ENCODE measurements at places on chromosomes 12 and 14. TPM values are rescaled to one million over a fixed set of nuclear protein-coding genes. Genes with fewer than 3 reads are reported as not detected.

DNA sequence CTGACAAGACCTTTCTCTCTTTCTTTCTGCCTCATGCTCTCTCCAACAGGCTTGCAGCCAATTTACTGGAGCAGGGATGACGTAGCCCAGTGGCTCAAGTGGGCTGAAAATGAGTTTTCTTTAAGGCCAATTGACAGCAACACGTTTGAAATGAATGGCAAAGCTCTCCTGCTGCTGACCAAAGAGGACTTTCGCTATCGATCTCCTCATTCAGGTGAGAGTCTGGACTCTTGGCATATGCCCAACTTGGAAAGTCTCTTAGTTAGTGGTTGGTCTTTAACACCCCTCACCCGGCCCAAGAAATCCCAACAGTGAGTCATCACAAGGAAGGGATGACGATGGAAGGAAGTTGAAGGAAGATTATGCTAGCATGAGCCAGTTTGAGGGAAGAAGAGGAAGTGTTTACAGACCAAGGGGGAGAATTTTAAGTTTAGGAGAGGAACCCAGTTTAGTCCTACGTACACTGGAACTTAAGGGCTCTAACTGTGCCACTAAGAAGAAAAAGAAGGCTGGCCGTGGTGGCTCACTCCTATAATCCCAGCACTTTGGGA, 189.7 kb downstream of the ETV6 start:
- DNase-seq, result no peak

GRCh38 chr12:55729819-55730818, 1.3 kb upstream of the CD63 start:
- peak; percentile 41 for DNase-seq

Gene BATF
- total RNA-seq, result 46.2 TPM

Gene EGLN3
- 1.7 TPM for total RNA-seq

Gene BRI3BP
- 32.8 TPM for total RNA-seq

DNA sequence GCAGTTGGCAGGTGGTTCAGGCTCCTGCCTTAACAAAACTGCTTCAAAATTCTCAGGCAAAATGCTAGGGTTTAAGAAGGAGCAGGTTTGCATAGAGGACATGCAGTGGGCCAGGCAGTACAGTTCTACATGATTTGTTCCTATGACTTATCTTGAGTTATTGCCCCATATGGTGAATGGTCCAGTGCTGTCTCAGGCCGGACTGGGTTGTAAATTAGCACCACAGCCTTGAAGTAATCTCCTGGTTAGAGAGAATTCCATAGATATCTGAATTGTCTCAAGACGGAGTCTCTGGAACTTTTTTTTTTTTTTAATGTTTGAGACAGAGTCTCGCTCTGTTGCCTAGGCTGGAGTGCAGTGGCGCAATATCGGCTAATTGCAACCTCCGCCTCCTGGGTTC, 11.8 kb upstream of the PRPF39 start:
- no peak for DNase-seq

- DNase-seq, result peak; percentile 37
Measured at GRCh38 chr14:74085047-74085637, 386 bp downstream of the LIN52 start.

DNA sequence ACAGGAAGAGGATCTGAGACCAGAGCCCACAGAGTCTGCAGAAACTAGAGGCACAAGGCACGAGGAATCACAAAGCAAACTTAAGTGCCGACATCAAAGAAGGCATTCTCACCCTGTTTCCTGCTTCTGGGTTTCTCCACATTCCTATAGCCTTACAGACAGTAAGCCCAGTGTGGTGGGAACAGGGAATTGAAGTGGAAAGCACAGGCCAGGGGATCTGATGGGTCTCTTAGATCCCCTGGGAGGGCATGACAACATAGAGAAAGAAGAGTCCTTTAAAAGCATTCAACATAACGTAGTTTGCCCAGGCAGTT, 75.6 kb upstream of the FRMD6 start:
- DNase-seq, result no peak

GRCh38 chr14:88269806-88270420, 53.2 kb downstream of the KCNK10 start:
- DNase-seq, result no peak

Gene ADAM20
- total RNA-seq, result 0.12 TPM

GRCh38 chr12:72256725-72257124, 15.4 kb upstream of the TRHDE start:
- DNase-seq, result no peak

DNA sequence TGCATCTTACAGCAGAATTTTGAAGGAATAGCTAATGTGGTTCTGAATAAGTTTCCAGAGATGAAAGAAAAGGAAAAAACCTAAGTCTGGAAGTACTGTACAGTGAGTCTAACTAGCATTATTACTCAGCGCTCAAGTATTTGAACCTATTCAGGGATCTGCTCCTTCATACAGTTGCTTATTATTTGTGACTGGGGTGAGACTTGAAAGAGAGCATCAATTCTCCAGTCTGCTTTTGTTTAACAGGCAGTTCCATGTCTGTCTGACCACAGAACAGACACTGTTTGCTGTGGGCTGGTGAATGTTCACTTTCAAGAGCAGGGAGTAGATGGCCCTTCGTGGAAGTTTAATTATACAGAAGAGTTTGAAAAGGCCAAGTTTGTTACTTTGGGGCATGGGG, 9.3 kb downstream of the ETV6 start:
- DNase-seq, result no peak

Gene KRT80
- not detected for total RNA-seq

- DNase-seq, result no peak
Measured at GRCh38 chr12:79358716-79359300, 332.0 kb downstream of the PAWR start.

Gene GALNT16
- 0.50 TPM for total RNA-seq

Gene PRPF39
- 46.8 TPM for total RNA-seq

Gene CARMIL3
- 0.56 TPM for total RNA-seq

GRCh38 chr14:67502867-67503266, 14.3 kb upstream of the TMEM229B start:
- DNase-seq, result no peak

DNA sequence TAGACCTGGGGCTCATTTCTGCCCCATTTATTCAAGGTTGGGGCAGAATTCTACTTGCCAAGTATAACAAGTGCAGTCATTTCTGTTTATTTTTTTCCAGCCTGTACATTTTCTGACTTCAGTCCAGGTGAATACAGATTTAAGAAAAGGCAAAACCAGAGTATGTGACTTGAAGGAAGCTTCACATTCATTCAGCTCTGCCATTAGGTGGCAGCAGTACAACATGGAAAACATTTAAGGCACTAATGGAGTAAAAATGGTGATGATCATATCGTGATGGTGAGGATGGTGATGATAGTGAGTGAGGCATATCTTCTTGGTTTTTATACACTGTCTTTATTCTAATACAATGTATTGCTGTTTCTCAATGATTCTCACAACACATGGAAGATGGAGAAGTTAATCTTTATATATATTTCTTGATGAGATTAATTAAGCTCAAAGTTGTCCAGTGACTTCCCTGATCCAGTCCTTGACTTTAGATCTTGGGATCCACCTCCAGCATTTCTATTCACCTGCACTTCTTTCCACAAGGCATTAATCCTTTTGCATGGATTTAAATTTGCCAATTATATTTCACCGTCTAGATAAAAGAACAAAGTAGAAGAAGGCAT, 176.7 kb upstream of the SEL1L start:
- DNase-seq, result no peak

Gene TMPRSS12
- total RNA-seq, result not detected

DNA sequence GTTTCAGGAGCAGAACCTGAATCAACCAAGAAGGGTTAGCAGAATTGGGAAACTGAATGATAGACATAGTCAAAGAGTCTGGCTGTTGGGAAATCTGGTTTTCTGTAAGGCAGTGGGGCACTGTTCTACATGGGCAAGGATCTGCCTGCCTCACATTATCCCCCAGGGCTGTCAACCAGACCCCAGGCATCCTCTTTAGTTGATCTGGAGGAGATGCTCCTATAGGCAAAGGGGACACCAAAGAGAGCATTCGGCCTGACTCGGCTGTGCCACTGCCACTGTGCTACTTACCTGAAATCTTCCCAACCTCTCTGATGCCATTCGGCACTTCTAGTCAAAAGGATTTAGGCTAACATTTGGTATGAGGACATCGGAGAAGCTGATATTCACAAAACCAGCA, 4.1 kb downstream of the ISCU start:
- DNase-seq, result no peak

DNA sequence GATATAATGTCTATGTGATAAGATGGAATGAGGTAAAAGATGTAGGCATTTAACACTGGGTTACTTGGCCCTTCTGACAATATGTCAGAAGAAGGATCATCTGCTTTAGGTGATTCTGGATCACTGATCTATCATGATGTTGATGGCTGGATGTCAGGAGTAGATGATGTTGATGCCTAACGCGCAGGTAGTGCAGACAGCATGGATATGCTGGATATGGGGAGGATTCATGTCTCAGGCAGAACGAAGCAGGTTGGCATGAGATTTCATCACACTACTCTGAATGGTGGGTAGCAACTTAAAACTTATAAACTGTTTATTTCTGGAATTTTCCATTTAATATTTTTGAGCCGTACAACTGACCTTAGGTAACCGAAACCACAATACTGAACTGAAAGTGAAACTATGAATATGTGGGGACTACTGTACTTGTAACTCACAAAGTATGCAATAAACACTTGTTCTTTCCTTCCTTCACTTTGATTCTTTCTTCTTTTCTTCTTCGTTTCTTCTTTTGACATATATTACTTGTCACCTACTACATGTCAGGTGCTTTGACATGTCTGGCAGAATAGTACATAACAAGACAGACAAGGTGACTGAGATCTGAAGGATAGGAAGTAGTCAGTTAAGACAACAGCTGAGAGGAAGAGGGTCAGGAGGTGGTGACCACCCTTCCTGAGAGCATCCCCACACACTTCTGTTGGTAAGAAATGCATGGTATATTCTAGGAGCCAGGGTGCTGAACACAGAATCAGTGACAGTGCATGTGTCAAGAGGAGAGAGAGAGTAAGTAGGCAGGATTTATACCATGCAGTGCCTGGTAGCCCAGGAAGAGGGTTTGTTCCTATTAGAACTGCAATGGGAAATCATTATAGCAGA, 238.8 kb downstream of the PPFIA2 start:
- DNase-seq, result no peak

GRCh38 chr12:4819654-4820053, 90.1 kb upstream of the KCNA1 start:
- DNase-seq, result no peak
